ENCODE measurements at places on chromosomes 5 and 9.
A peak's percentile ranks its signal among the peaks of the same experiment; 100 is the strongest.

DNA sequence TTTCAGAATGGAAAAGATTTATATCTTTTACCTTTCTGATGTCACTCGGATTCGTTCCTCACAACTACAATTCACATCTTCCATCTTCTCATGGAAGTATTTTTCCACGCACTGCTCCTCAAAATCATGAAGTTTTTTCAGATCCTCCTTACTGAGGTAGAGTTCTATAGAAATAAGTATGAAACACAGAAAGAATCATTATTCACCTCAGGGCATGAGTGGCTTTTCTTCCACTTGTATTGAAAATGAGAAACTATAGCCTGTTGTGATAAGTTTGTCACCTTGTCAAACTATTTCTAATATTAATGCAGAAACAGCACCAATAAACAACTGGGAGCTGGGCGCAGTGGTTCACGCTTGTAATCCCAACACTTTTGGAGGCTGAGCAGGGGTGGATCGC is 116.0 kb downstream of the TRPM6 start:
- DNase-seq, result no peak

DNA sequence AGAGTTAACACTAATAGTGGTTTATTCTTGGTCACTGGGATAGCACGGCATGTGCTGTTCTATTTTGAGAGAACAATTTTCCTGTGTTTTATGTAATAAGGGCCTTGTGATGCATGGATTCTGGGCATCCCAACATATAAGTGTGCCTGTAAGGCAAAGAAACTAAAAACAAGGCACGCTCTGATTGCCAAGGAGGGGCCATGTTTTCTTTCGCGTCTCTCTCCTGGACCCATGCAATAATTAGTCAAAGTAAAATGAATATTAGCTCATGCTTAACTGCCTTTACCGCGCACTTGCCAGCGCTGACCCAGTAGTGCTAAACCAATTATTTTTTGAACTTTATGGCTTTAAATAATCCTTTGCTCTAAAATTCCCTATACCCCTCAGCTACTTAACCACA is 140.9 kb downstream of the PSAT1 start:
- DNase-seq, result no peak

DNA sequence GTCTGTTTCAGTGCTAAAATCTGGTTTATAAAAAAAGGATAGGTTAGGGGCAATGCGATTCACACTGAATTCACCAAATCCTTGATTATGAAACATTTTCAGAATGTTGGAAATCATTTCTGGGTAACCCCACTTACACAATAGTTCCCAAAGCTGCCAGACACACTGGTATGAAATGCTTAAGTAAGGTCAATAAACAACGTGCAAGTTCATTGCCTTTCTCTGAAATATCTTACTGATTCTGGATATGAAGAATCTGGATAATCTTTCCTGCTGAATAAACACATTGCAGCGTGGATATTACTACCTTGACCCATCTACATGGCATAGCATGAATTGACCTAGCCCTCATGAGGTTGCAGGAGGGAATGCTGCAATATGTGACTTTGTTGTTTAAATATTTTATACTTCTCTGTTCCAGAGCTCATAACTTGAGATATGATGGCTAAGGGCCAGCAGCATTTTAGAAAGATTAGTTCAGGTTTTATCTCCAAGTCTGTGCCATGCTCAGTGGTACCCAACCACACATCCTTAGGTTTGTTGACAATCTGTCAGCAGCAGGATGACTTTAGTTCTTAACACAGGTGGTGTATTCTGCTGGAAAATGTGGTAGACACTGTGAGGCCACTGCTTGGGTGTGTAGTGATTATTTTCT is 121.0 kb downstream of the NREP start:
- no peak for DNase-seq

DNA sequence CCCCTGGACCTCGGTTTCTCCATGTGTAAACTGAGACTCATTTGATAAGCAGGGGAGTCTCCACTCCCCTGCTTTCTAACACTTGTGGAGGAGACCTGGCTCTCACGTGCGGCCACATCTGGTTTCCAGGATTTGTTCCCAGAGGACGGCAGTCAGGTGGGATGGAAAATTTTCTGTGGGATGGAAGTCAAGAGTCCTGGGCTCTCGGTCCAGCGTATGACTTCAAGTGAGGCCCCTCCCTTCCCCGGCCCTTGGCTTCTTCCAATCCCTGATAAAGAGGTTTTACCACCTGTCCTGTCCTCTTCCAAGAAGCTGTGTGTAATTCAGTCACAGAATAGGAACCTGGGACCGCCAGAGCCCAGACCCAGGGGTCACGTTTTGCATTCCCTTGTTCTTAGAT is 35.0 kb downstream of the TMOD1 start:
- DNase-seq, result no peak

DNA sequence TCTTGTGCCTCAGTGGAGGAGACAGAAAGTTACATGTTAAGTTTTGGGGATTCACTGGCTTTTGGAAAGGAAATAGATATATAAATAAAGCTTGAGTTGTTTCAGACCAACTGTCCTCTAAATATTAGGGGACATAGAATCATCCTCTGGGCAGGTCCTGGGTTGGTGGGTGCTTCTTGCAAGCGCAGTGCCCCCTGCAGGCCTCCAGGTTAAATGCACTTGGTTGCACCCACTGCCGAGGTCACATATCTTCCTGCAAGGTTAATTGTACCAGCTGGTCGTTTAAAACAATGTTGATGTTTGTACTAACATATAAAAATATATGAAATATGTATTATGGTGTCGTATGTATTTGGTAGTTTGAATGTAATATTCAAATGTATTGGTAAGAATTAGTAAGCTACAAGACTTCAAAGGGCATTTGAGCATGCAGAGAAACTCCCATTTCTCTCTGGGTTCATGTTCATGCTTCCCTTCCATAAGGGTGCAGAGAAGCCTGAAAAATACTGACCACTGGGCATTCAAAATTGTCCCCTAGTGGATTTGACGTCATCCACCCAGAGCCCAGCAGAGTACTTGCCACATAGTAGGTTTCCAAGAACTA is 87.0 kb downstream of the ZNF618 start:
- peak; percentile 27 for DNase-seq

DNA sequence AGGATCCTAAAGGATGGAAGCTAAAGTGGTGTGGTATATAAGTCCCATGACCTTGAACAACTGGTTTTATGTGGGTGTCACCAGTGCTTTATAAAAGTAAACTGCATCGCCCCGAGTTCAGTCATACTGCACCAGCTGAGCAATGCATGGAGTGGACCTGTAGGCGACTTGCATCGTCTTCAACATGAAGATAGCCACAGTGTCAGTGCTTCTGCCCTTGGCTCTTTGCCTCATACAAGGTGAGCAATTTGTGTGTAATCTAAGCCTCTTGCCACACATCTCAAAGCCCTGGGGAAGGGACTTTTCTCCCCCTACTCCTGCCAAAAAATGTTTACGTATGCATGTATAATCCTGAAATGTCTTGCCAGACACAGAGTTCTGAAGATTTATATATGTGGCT is at the start of gene SPINK5:
SPINK5 (plus strand) TSS at position 120 of the 400 bp plus-strand sequence; CDS start at position 185, 65 bp downstream.
- DNase-seq, result no peak

- no peak for DNase-seq
These were observed 90.5 kb upstream of the RETREG1 start for GRCh38 chr5:16707168-16707868.

GRCh38 chr5:170546282-170546681 is 42.5 kb downstream of the KCNIP1 start:
- DNase-seq, result no peak

DNA sequence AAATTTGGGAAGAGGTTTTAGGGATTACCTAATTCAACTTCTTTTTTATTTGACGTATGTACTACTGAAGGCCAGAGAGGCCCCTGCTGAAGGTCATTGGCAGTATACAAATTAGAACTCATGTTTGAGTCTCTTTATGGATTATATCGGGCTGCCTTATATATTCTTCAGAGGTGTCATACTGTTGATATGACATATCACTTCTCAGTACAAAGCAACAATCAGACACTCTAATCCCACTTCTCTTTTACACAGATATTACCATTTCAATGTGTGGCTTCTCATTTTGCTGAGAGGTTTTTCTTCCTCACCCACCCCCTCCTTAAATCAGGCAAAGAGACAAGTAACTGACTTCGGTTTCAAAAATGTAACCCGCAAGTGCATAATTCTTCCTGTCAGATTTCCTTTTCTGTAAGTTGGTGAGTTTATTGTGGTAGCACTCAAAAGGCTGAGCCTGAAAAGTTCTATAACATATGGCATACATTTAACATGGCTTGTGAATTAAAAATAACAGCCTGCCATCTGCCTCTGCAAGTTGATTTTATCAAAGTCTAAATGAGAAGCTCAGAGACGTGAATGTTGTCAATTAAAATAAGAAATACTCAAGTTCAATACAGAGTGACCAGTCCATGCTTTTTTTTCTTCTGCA is 163.6 kb upstream of the RORB start:
- no peak for DNase-seq

DNA sequence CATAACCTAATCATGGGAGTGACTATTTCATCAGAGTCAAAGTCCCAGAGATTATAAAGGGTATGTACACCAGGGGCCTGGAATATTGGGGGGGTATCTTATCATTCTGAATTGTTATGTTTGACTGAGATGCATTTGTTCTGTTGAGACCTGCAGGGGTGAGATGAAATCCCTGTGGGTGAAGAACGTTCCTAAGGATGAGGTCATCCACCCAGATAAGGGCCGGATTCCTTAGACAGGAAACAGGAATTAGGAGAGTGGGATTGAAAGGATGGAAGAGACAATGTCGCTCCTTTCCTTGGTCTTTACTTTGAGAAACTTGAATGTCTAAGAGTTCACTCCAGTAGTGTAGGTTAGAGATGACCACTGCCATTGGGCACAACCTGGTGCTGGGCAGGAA is 54.7 kb downstream of the GAS1 start:
- no peak for DNase-seq
